ENCODE measurements at places on chromosomes 2 and 18. TPM values are rescaled to one million over a fixed set of nuclear protein-coding genes. Genes with fewer than 3 reads are reported as not detected.

GRCh38 chr2:219247678-219248642 is 2.7 kb downstream of the STK16 start:
- no peak for DNase-seq

- DNase-seq, result no peak
These were observed 550.7 kb downstream of the RNF144A start for GRCh38 chr2:7467782-7468447.

DNA sequence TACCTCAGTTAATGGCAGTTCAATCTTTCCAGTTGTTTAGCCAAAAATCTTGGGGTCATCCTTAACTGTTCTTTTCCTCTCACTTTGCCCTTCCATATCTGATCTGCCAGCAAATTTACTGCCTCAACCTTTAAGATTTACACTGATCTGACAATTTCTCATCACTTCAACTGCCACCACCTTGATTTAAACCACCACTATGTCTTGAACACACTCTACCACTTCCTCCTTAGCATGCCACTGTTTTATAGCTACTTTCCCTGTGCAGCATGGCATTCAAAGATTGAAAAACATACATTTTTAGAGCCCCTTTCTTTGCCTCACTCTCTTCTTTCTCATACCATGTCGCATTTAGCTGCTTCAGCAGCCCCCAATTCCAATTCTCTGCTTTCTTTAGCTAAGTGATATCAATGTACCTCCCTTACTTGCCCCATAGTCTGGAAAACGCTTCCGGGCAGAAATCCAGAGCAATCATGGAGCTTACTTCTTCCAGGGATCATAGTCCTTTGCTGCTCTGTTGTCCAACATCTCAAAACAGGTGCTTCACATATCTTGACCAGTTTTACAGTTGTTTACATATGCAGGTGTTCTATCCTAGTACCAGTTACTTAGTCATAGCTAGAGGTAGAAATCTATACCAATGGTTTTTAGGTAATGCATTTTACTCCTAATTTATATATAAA is 10.9 kb downstream of the PGAP1 start:
- DNase-seq, result no peak

GRCh38 chr18:79379931-79380815 is 15.6 kb upstream of the NFATC1 start:
- no peak for DNase-seq

GRCh38 chr2:111149882-111150455 is 29.3 kb downstream of the BCL2L11 start:
- DNase-seq, result no peak

DNA sequence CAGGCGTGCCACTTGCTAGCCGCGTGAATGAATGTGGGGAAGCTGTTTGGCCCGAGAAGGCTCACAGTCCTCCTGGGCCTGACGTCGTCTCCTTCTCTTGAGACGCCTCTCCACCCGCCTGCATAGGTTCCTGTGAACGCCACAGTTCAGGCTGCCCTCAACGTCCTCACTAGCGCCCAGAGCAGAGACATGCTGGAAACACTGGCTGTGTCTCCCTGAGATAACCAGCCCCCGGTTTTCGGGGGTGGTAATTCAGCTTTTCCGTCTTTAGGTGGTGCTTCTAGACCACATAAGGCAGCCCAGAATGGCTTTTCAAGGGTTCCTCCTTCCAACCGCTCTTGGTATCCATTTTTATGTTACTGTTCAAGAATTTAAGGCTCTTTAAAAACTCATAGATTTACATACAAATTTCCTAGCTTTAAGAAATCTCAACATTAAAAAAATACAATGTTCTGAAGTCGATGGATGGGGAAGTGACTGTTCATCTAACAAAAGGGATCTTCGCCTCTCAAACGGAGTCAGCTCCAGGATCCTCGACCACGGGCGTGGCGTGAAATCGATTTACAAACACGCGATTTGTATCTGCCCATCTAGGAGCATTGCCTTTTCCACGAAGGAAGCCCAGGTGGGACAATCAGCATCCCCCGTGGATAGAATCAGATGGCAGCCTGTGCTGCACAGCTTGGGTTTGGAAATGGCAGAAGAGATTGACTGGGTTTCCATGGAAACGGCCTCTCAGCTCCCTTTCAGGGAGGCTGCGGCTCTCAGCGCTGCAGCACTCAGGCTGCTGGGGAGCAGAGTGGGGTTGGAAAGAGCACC is 110.6 kb upstream of the PXDN start:
- no peak for DNase-seq

Gene KYNU
- 0.22 TPM for total RNA-seq

Data from HCT116 (cell line).